ENCODE measurements at places on chromosomes 2 and 18. TPM values are rescaled to one million over a fixed set of nuclear protein-coding genes. Genes with fewer than 3 reads are reported as not detected.

SAG gene
- not detected for polyA plus RNA-seq

RASGRP3 gene
- 5.7 TPM for polyA plus RNA-seq

PDK1 gene
- polyA plus RNA-seq: 3.0 TPM

IER3IP1 gene
- 78.4 TPM for polyA plus RNA-seq
